Activated T-helper 1 cell treated with anti-CD3 and anti-CD28 coated beads, Interleukin-2, amount 50 U/mL, for 16 hours (primary cell): ENCODE measurements at places on chromosomes 12 and 14.

DNA sequence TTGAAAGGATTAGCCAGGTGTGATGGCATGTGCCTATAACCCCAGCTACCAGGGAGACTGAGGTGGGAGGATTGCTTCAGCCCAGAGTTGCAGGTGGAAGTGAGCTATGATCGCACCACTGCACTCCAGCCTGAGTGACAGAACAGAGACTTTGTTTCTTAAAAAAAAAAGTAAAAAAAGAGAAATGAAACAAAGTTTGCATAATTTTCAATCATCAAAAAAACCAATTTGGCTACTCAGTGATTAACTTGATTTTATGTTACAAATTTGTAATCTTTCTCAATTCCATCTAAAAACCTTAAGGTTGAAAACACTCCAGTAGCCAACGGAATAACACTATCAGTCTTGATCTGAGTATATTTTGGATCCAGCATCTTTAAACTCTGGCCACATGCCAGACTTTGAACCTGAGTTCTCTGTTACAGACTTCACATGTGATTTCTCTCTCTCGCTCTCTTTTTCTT is 12.6 kb upstream of the DENND5B start:
- no peak for DNase-seq

DNA sequence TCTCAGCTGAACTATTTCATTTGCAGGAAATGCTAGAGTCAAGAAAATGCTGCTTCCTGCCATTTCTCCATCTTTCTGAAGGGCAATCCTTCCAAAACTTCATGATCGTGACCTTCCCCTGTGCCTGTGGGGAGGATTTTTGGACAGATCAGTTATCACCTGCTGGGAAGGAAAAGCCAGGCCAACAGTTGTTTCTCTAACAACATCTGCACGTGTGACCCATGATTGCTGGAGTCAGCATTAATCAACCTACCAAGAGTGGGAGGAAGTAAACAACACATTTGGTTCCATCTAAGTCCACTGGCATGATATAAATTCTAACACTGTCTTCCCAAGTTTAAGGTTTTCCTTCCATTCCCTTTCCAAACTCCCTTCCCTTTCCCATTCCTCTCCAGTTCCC is 172.7 kb downstream of the APAF1 start:
- no peak for DNase-seq

GRCh38 chr12:54352891-54353874 is 11.1 kb downstream of the GPR84 start:
- DNase-seq: no peak

- no peak for DNase-seq
These were observed 425.8 kb upstream of the ATXN7L3B start for GRCh38 chr12:74111688-74112360.

DNA sequence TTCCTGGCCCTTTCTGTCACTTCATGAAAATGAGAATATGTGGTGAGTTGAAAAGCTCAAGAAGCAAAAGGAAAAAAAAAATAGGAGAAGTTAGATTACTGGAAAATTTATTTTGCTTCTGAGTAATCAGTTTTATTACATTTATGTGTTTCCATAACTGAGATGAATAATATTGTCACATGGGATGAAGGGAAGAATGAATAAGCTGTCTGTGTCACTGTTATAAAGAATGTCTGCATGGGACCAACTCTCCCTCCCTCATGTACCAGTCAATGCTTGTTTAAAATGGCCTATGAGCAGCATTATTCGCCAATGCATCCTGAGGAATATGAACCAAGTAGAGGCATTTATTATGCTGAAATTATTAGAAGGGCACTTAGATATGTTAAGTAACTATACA is 246.3 kb downstream of the PRKD1 start:
- no peak for DNase-seq

GRCh38 chr12:19971361-19972280 is 396.7 kb upstream of the PDE3A start:
- no peak for DNase-seq

GRCh38 chr14:58537004-58537403 is 100.8 kb upstream of the DACT1 start:
- DNase-seq: no peak

DNA sequence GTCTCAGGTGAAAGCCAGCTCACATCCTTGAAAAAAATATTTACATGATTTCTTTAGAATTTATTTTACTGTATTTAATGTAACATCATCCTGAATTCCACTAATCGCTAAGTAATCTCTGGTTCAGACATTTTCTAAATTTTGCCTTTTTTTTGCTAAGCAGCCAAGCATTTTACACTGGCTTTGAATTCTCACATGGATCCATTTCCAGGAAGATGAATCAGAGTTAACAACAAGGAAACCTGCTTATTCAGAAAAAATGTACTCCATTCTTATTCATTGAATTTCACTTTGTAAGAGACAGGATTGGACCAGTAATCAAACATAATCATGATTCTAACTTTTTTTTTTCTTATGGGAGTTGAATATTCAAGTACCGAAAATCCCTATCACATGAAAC is 1785.1 kb upstream of the FLRT2 start:
- DNase-seq: no peak

GRCh38 chr12:67764946-67765619 is 116.5 kb downstream of the DYRK2 start:
- DNase-seq: no peak

GRCh38 chr12:27549236-27549800 is 25.3 kb downstream of the PPFIBP1 start:
- DNase-seq: no peak

GRCh38 chr12:20245491-20245890 is 122.8 kb upstream of the PDE3A start:
- no peak for DNase-seq

GRCh38 chr12:54935235-54935951 is 49.2 kb downstream of the TESPA1 start:
- DNase-seq: peak; percentile 12

- DNase-seq: no peak
These were observed 848.7 kb downstream of the NRXN3 start for GRCh38 chr14:79018836-79019235.

DNA sequence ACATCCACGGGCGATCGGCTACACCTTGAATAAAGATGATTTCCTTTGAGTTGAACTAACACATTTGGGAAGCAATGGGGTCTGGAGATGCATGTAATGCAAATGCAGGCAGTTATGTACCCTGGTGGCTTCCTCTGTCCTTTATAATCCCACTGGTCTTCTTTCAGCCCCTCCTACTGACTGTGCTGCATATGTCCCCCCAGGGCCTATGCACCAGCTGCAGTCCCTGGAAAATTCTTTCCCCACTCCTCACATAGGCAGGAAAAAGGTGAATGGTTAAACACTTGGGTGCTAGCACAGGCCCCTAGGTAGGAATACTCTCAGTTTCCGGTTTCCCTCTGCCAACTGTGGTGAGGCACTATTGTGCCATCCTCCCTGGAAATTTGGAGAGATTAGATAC is 294.8 kb upstream of the SOX5 start:
- DNase-seq: no peak

DNA sequence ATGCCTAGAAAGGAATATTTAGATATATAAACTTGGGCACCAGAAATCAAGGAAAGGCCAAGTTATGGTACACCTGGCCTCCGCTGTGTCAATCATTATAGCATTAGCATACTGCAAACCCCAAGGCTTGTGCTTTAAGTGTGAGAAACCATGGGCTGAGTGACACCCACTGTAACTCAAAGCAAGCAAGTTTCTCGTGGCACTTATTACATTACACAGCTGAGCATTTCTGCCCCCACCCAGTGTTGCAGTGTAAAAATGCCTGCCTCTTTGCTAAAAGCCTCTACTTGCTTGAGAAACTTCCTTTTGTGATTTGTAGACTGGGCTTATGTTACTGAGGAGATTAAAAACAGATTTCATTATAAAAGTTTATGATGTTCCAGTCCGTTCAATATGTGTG is 122.0 kb downstream of the TGFB3 start:
- no peak for DNase-seq

DNA sequence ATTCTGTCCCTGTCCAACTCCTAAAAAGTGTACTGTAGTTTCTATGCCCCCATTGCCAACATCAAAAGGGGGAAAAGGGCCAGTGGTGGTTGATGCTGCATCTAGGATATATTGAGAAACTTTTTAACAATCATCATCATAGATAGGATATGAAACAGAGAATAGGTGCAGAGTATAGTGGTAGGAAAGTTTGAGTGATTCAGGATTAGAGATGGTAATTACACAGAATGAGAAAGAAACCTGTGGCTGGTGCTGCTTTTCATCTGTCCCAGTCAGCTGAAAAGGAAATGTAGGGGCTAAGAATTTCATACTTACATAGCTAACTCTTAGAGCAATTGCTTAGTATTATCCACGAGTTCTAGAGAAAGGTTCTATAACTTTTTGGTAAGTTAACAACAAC is 67.6 kb downstream of the GTF2A1 start:
- DNase-seq: no peak

GRCh38 chr12:57213058-57213715 is 3.4 kb upstream of the NXPH4 start:
- peak; percentile 63 for DNase-seq

- no peak for DNase-seq
These were observed 132.5 kb upstream of the NCOR2 start for GRCh38 chr12:124699909-124700308.

DNA sequence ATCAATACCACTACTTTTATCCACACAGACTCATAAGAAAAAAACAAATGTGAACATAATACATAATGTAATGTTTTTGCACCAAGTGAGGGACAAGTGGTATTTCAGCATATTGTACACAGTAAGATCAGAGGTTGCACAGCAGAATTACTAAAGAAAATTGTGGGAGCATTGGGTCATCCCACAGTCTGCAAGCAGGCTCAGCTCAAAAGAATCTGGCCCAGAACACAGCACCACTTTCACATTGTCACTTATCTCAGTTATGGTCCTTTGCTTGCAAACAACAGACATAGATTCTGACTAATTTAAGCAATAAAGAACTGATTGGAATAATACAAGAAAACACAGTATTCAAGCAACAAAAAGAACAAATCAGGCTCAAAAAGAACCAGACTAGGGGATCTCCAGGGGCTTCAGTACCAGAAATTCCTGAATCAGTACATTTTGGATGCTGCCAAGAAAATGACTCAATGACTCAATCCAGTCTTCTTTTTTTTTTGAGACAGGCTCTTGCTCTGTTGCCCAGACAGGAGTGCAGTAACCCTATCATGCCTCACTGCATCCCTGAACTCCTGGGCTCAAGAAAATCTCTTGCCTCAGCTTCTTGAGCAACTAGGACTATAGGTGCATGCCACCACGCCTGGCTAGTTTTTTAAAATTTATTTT is 42.9 kb upstream of the EEA1 start:
- DNase-seq: no peak

- DNase-seq: no peak
These were observed 8.8 kb upstream of the ADGRD1 start for GRCh38 chr12:130944878-130945277.

DNA sequence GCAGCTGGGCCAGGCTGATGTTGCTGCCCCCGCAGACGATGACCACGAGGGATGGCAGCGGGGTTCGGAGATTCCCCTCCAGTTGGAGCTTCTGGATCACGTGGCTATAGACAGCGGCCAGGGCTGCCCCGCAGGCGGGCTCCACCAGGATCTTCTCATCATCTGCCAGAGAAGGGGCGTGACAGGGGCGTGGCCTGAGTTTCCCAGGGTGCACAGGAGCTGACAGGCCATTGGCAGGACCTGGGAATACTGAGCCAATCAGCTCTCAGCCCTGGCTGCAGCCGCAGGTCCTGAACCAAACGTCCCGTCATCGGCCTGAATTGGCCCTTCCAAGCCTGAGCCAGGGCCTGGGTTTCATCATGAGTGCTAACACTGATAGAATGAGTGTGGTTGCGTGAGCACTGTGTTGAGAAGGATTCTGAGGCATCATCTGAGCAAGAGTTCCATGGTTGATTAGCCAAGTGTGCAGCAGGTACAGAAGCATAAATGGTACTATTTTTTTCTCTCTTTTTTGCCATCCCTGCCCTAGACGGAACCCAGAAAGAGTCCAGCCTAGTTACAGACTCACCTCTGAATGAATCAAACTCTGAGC is 10.6 kb downstream of the SDS start:
- DNase-seq: no peak

DNA sequence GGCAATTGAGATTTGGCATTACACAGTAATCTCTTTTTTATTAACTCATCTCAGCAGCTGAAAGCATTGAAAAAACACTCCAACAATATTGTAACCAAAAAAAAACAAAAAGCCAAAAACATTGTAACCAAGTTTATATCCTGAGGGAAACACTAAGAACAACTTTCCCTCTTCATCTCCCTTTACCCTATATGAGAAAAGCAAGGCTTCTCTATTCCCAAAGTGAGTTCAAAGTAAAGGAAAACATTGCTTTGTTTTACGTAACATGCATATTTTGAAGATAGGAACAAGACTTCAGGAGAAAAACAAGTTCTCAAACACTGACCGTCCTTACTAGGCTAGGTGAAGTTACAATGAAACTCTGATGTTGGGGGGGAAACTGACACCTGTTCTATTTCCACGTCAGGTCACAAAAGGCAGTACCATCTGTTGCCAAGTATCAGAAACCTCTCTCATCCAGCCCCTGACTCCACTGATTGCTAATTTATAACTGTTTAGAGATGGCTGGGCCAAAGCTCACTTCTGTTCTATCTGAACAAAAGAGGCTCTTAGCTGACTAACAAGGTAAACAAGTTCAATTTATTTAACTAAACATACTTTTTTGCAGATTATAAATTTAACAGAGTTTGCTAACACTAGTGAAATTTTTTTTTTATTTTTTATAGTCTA is 67.9 kb upstream of the PLXNC1 start:
- DNase-seq: no peak

GRCh38 chr12:14442221-14442881 is 76.9 kb downstream of the ATF7IP start:
- DNase-seq: no peak

DNA sequence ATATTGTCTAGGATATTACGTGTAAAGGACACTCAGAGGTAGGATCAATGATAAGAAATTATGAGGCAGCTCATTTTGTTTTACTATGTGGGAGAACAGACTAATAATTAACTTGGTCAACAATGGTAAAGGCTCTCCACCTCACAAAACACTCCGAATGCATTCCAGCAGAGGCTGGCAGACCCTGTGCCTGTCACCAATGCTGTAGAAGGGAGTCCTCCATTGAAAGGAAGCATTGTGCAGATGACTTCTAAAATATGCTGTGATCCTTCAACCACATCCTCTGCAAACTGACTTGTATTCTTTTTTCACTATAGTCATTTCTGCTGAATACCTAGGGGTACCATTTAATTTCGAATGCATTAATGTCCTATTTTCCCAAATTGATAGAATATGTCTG is 119.6 kb upstream of the EEA1 start:
- DNase-seq: no peak

GRCh38 chr14:53327716-53328115 is 174.6 kb upstream of the DDHD1 start:
- DNase-seq: no peak

GRCh38 chr12:43737646-43738045 is 20.9 kb downstream of the PUS7L start:
- no peak for DNase-seq

- DNase-seq: no peak
These were observed 12.8 kb upstream of the YARS2 start for GRCh38 chr12:32768518-32768917.
